Bronchial epithelial cell (primary cell): ENCODE measurements at places on chromosomes 4 and X.

- DNase-seq, result no peak
Measured at GRCh38 chrX:40102393-40103381, 4.9 kb upstream of the BCOR start.

DNA sequence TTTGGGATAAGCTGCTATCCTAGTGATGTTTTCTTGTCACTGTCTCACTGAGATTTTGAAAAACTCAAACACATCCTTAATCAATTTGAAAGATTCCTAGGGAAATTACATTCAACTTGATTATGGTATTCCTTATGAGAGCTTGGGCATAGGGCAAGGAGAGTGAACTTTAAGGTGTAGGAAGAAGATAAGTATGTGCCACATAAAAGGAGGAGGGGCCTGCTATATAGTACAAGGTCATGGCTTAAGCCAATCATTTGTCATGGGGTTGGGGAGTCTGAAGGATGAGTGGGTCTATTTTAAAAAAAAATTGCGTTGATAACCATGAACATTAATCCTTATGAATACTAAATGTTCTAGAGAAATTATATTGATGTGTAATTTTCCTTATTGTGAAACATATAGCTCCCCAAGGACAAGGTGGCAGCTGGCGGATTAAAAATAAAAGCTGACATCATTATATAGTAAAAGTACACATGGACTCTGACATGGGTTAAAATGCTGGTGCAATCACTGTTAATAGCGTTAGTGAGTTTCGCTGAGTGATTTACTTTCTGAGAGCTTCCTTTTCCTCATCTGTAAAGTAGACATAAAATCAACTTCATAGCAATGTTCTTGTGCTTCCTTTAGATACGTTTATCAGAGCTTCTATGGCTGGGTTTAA, 17.4 kb downstream of the GALNT7 start:
- no peak for DNase-seq

- DNase-seq, result no peak
Measured at GRCh38 chr4:173128199-173128890, 40.3 kb upstream of the GALNT7 start.

- no peak for DNase-seq
Measured at GRCh38 chrX:93711076-93711475, 37.1 kb downstream of the FAM133A start.

DNA sequence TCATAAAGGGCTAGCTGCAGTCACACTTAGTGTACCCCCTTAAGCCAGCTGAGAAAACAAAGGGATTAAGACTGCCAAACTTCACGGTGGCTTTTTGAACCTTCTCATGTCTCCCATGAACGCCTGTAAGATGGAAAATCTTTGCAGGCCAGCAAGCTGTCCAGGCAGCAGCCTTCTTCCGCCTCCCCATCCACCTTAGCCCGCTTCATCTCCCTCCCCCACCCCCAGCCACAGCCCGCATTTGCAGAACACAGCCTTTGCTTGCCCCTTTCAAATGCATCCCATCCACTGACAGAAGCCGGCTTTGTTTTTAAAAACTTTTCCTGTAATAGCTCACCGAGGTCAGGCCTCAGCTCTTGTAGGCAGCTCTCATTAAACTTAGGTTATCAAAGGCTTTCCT, 113.8 kb upstream of the FAM9B start:
- DNase-seq, result no peak

GRCh38 chr4:105067431-105067830, 79.2 kb upstream of the TET2 start:
- no peak for DNase-seq

DNA sequence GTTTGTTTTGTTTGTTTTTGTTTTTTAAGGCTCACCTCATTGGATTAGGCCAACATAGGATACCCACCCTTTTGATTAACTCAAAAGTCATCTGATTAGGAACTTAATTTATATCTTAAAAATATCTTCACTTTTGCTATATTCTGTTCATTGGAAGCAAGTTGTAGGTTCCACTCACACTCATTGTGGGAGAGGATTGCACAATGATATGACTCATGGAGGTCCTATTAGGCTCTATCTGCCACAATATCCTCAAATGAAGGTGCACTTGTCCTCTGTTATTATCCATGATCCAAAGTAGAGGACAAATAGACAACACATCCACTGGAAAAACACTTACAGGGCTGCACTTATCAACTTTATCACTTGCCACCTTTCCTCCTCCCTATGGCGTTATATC, 60.5 kb upstream of the ADAMTS3 start:
- peak; percentile 76 for DNase-seq

DNA sequence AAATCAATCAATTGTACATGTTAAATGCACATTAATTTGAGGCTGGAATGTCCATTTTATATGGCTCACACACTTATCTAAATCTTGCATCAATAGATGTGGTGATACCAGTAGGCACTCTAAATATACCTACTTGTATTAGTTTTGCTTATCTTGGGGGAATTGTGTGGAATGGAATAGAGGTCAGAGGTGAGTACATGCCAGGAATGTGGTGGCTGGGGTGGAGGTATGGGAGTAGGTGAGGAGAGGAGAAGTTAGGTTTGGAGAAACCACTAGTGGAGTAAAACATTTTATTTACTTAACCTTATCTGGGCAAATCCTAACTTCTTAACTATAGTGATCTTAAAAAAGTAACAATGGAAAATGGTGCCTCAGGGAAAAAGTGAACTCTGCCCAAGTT, 163.1 kb downstream of the ATG4A start:
- no peak for DNase-seq

- peak; percentile 81 for DNase-seq
Measured at GRCh38 chr4:176841711-176842112, 49.0 kb upstream of the VEGFC start.

GRCh38 chr4:18859468-18859867, 837.9 kb upstream of the LCORL start:
- DNase-seq, result no peak

- DNase-seq, result no peak
Measured at GRCh38 chr4:188025476-188025875, 29.9 kb downstream of the ZFP42 start.

- DNase-seq, result no peak
Measured at GRCh38 chrX:121245763-121246162, 198.4 kb downstream of the GLUD2 start.

DNA sequence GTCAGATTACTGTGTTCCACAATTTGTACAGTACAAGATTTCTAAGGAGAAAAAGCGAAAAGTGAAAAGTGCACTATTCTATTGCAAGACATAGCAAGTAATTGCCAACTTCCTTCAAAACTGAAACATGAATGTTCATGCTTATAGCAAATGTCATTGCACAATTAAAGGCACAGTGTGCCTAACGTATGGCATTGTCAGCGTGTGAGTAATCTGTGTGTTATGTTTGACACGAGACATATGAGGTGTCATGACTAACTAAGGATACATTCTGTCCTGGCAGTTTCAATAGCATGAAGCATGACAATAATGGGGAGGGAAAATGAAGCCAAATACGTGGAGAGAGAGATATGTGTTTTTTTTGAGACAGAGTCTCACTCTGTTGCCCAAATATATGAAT, 33.6 kb upstream of the TBC1D9 start:
- DNase-seq, result peak; percentile 98

- DNase-seq, result no peak
Measured at GRCh38 chr4:169627307-169627706, 6.9 kb downstream of the CLCN3 start.

DNA sequence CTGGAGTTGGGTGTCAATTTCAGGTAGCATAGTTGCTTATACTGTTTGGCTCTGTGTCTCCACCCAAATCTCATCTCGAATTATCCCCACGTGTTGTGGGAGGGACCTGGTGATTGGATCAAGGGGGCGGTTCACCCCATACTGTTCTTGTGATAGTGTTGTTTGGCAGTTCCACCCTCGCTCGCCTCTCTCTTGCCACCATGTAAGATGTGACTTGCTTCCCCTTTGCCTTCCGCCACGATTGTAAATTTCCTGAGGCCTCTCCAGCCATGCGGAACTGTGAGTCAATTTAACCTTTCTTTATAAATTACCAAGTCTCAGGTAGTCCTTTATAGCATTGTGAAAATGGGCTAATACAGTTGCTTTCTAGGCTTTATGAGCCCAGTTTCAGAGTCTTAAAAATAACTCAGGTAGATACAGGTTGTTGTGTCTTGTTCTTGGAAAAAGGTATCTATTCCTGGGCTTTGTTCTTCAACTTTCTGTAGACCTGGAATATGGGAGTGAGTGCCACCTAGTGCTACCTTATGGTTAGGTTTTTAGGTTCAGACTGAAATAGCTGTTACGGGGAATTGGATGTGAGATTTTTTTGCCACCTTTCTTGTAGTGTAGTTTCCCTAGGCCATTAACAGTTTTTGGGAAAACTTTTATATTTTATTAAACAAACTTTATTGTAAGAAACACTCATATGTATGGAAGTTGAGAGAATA, 15.6 kb downstream of the PGK1 start:
- no peak for DNase-seq

- DNase-seq, result no peak
Measured at GRCh38 chrX:2640436-2641150, 50.5 kb upstream of the CD99 start.

- DNase-seq, result peak; percentile 43
Measured at GRCh38 chrX:69152417-69152841, 12.8 kb downstream of the PJA1 start.

DNA sequence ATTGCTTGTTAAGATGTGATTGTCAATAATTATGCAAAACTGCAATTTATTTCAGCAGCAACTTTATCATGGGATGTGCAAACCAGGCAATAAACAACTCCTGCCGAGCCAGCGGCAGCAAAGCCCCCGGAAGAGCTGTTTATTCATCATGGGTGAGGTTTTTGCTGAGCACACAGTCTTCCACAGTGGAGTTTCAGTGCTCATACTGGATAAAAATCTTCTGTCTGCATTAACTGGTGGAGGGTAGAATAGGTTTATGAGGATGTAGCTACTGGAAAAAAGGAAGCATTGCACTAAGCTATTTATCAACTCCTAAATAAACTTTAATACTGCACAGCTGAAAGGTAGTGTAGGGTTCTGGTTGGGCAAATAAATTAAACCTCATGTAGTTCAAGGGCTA, 557.4 kb upstream of the FTHL17 start:
- DNase-seq, result no peak
